ENCODE measurements at places on chromosomes 12 and 14.

DNA sequence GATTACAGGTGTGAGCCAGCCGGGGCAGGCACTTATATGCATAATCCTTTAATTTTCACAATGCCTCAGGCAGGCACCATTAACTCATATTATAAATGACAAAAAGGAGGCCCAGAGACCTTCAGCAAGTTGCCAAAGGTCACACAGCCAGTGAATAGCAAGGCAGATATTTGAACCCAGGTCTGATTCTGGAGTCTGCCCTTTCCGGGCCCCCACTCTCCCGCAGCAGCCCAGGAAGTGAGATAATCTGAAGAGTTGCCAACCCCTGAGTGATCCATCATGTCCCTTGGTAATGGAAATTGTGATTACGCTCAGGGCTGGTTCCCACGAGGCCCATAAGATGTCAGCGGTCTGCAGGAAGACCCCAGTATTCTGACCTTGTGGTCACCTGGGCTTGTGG, 95.3 kb upstream of the MED13L start:
- DNase-seq, result no peak

GRCh38 chr12:93848523-93849101, 171.4 kb downstream of the CRADD start:
- DNase-seq, result no peak

- DNase-seq, result no peak
Observed at GRCh38 chr14:24270537-24271133, 762 bp downstream of the RABGGTA start.

DNA sequence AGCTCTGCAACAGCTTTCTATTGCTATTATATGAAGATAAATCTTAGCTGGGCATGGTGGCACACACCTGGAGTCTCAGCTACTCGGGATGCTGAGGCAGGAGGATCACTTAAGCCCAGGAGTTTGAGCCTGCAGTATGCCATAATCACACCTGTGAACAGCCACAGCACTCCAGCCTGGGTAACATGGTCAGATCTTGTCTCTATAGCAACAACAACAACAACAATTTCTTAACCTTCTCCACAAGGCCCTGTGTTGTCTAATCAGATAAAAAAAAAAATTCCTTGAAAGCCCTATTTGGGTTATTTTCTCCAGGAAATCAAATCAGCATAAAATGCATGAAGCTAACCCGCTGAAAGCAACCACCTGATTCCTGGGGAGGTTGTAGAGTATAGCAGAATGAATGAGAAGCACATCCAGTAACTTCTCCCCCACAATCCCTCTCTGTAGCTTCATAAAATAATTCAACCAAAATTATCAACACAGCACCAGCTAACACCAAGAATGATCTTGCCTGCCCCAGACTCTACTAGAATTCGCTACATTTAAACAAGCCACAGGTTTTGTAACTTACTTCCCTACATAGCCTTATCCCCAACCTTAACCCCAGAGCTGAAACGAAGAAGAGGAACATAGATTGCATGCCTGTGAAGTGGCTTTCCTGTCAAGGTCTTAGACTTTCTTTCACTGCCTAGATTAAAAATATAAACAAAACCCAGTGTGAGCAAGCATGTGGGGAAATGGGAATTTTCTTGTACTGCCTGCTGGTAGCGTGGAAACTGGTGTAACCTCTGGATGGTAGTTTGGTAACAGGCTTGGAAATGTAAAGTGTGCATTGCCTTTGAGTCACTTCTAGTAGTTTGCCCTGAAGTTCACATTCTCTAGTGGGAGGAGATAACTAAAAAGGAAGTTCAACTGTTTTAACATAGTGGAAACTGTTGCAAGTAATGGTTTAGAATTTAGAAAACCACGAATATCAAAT, 6.0 kb upstream of the STK38L start:
- no peak for DNase-seq

DNA sequence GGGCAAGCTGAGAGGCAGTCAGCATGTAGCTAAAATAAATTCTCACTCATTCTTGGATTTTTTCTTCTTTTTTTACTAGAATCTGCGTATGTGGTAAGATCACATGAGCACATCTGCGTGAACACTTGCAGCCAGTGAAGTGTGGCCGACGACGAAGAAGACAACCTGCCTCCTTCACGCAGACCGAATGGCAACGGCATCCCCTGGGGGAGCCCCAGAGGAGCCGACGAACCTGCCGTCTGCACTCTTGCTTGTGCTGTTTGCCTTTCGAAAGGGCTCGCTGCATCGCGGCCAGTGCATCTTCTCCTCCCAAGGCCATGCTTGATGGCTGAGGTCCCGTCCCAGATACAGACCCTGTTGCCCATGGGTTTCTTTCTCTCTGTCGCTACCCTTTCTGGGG, 113.8 kb downstream of the KCNK10 start:
- DNase-seq, result no peak

DNA sequence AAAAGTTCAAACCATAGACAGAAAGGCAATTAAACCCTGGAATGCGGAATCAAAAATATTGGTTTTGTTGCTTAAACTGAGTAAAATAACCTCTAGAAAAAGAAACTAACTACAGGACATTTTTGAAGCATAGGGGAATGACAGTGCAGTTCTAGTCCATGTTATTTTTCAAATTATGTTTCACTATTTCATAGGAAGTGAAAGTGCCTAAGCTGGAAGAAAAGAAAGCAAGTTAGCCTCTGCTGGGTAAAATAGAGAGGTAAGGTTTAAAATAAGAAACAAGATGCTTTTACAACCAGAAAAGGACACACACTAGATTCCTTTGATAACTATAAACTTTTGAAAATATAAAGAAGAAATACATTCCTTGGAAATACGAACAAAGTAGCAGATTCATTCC, 1.1 kb downstream of the CLECL1 start:
- no peak for DNase-seq
